CD14-positive monocyte (primary cell): ENCODE measurements at places on chromosomes 12 and 14. TPM values are rescaled to one million over a fixed set of nuclear protein-coding genes. Genes with fewer than 3 reads are reported as not detected.

Gene SERPINA3
- polyA plus RNA-seq: not detected in 2 replicates

Gene CNIH1
- polyA plus RNA-seq: 138 TPM

Gene TSPAN11
- not detected for polyA plus RNA-seq

Gene NGB
- polyA plus RNA-seq: not detected in 2 replicates

Gene TSPAN19
- polyA plus RNA-seq: not detected in 2 replicates

Gene CHURC1
- polyA plus RNA-seq: 98.3 TPM

Gene TBK1
- 4.5 and 14.3 TPM in 2 replicates for polyA plus RNA-seq

Gene ANO2
- not detected in 2 replicates for polyA plus RNA-seq

Gene LRRC9
- polyA plus RNA-seq: not detected

Gene MYF6
- polyA plus RNA-seq: not detected in 2 replicates

Gene RNASE7
- not detected in 2 replicates for polyA plus RNA-seq

Gene APPL2
- polyA plus RNA-seq: 6.4 TPM

Gene CMA1
- polyA plus RNA-seq: not detected in 2 replicates

Gene KRT75
- polyA plus RNA-seq: not detected

Gene AMHR2
- polyA plus RNA-seq: not detected in 2 replicates

Gene IFNG-AS1
- not detected in 2 replicates for polyA plus RNA-seq

Gene WASHC3
- polyA plus RNA-seq: 75.8 TPM
